ENCODE measurements at places on chromosomes 16 and 17. TPM values are rescaled to one million over a fixed set of nuclear protein-coding genes. Genes with fewer than 3 reads are reported as not detected.

Gene PRDM7
- not detected for total RNA-seq

Gene IL34
- total RNA-seq = 0.56 TPM

Gene SLFN14
- total RNA-seq = not detected

Gene SLC5A2
- 0.28 TPM for total RNA-seq

Gene SDR42E1
- total RNA-seq = 1.9 TPM

Measured in A549 treated with Mapracorat at 1 μM for 4 hours (cell line).